ENCODE measurements at places on chromosomes 5 and 9.

GRCh38 chr5:2129568-2130272 lies 247.0 kb upstream of the IRX4 start:
- DNase-seq = no peak

- no peak for DNase-seq
These were observed 2.9 kb upstream of the VDAC1 start for GRCh38 chr5:134007581-134008265.

DNA sequence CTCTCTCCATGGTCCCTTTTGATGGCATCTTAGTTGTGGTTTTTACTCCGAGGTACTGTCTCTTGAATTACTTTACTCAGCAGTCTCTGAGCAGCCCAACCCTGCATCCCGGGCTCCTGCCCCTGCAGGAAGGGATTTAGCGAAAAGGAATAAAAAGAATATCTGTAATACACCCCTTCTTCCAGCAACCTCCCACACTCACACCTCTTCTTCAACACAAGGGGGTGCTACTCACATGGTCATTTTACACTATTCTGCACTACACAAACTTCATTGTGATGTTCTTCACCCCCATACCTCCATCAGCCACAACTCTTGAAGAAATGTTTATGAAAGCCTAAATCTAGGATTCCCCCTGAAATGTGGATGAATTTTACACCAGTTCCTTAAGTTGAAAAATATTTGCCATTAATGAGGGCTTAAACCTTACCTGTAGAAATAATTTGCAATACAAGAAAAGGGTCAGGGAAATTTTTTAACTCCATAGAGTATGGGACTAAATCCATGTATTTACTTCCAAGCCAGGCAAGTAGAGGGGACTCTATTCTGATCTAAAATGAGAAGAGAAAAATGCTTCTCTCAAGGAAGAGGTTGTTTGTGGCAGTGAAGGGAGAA lies 26.0 kb downstream of the TPD52L3 start:
- no peak for DNase-seq

DNA sequence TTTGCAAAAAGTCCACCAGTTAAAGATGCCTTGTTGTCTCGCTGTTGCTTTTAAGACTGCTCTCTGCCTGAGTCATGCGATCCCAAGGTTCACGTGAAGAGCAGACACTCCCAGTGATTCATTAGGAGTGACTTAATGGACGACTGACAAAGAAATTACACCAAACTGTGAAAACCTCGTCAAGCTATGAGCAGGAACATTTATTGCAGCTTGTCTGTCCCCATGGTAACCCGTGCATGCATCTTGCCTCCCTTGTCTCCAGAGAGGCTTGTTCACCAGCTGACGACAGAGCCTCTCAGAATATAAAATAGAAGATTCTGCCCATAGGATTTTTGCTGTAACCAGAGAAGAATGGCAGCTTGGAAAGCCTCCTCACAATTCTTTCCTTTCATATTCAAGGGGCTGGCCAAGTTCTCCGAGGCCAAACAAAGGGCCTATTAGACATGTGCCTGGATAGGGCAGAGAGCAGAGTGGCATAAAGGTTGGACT lies 352.7 kb downstream of the SPOCK1 start:
- no peak for DNase-seq

DNA sequence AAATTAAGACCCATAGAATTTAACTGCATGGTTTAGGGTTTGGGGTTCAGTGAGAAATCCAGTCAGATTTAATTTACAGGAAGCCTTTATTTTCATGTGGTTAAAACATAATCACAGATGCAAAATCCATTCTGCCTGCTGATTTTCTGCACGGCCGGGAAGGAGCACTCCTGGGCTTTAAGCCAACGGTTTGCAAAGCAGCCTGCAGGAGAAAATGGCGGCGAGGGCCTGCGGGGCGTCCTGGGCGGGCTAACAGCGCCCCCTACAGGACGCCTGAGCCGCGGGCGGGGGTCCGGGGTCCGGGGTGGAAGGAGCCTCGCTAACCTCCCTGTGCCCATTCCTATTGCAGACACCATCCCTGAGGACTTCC lies 47.6 kb downstream of the THBS4 start:
- peak; percentile 25 for DNase-seq

DNA sequence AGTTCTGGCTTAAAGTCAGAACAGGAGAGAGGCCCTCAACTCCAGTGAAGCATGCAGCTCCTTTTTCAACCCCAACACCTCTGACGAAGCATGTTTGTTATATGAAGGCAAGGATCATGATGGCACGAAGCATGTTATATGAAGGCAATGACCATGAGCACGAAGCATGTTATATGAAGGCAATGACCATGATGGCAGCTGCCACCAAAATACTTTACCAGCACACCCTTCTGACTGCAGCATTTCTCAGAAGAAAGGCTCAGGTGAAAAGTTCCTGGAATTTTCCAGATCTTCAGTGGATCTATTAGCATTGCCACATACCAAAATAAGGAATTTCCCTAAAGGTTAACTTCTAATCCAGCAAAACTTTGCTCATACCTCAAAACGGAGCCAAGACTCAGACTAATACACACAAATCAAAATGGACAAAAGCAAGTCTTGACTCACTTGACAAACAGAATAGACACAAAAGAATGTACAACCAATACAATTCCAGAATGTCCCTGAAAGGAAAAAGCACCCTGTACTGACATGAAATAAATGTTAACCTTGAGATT lies 217.4 kb downstream of the FANCC start:
- DNase-seq = no peak

DNA sequence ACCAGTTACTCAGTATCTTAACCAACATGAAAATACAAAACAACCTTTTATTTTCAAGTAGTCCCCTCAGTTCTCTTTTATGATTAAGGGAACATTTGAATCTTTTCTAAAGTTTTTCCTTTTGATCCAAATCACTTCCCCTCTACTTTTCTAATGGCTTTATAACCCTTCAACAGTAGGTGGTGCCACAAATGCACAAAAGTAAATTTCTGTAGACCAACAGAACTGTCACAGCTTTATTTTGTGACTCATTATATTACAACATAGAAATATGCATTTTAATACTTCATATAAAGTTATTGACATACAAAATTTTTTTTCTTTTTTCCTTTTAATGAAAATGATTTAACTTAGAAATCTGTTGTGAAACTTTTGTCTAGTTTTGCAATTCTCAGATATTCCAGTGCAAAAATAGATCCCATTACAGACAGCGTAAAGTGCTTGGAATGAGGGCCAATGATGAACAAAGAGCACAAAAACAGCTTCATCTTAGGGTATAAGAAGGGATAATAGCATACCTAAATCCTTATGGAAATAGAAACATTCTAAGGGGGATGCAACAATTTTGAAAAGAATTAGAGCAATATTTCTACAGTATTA lies 17.0 kb downstream of the NIPSNAP3B start:
- no peak for DNase-seq
